ENCODE measurements at places on chromosomes 2 and 18. TPM values are rescaled to one million over a fixed set of nuclear protein-coding genes. Genes with fewer than 3 reads are reported as not detected.

The MEP1B gene
- not detected for total RNA-seq

The CYB5A gene
- 55.0 TPM for total RNA-seq

The EPHA4 gene
- 42.2 TPM for total RNA-seq

The VWC2L gene
- total RNA-seq, result not detected

The DSG4 gene
- not detected for total RNA-seq

The CAPN14 gene
- not detected for total RNA-seq

The ALPI gene
- not detected for total RNA-seq

The UBXN2A gene
- total RNA-seq, result 17.2 TPM

The PTH2R gene
- total RNA-seq, result not detected

The MYO7B gene
- under 0.01 TPM for total RNA-seq

The CREG2 gene
- under 0.01 TPM for total RNA-seq

The ATOH8 gene
- 50.1 TPM for total RNA-seq

The KCNS3 gene
- total RNA-seq, result 2.9 TPM

The CDKL4 gene
- not detected for total RNA-seq

The ASB1 gene
- total RNA-seq, result 35.5 TPM

The CLEC4F gene
- total RNA-seq, result not detected

The TMEM163 gene
- not detected for total RNA-seq

The PFN4 gene
- total RNA-seq, result not detected

All from GM23248 (cell line).